Vagina (tissue), 2 donors: ENCODE measurements at places on chromosomes 13 and 19. TPM values are rescaled to one million over a fixed set of nuclear protein-coding genes. Genes with fewer than 3 reads are reported as not detected.

DNA sequence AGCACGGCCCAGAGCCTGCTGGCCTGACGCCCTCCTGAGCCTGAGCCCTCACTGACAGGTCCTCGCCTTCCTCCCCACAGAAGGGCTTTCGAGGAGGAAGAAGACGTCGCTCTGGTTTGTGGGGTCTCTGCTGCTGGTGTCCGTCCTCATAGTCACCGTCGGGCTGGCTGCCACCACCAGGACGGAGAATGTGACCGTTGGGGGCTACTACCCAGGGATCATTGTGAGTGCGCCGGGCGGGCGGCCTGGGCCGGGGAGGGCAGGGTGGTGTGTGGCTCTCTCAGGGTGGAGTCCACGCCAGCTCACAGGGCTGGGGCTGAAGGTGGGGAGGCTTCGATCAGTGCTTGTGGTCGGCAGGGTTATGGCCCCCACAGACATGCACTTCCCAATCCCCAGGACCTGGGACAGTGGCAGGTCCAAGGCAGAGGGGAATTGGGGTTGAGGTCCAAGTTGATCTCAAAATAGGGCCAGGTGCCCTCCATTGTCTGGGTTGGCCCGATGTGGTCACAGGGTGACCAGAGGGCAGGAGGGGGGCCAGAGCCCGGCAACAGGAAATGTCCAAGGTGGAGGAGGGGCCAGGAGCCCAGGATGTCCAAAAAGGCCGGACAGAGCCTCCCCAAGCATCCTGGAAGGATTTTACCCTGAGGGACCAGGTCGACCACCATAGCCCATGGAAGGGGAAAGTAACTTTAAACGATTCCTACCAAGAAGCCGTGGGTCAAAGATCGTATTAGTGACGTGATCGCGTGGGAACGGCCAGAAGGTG is 7.2 kb downstream of the TMEM255B start:
- H3K4me3 ChIP-seq = no peak overlapping the region
- DNase-seq = no peak
- H3K4me1 ChIP-seq = no peaks in the 10 kb centered on the region
- H3K27ac ChIP-seq = peak overlapping the region; percentile 35
- H3K36me3 ChIP-seq = peaks cover 7% of the 10 kb centered on the region

- no peaks in the 10 kb centered on the region for H3K27me3 ChIP-seq
- no peak overlapping the region for H3K4me3 ChIP-seq
- no peaks in the 10 kb centered on the region for H3K36me3 ChIP-seq
- DNase-seq = no peak
Measured at GRCh38 chr13:51549050-51549449, 35.2 kb upstream of the WDFY2 start.

DNA sequence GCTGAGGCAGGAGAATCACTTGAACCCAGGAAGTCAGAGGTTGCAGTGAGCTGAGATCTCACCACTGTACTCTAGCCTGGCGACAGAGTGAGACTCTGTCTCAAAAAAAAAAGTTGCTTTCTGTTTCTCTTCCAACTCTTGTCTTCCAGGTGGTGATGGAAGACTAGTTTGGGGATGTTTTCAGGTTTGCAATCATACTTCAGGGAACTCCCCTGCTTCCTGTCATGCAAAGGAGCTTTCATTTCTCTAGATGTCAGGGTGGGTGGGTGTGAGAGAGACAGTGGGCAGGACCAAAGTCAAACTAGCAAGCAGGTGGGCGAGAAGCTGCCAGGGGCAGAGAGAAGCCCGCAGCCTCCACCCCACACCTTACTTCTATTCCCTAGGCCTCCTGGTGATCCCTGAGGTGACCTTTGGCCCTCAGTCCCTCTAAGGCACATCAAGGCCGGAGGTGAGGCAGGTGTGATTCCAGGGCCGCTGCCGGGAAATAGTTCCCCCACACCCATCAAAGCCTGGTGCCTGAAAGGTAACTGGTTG is 25.7 kb downstream of the CCNE1 start:
- no peak overlapping the region for H3K27ac ChIP-seq
- H3K4me3 ChIP-seq = no peak overlapping the region
- H3K27me3 ChIP-seq = no peaks in the 10 kb centered on the region

DNA sequence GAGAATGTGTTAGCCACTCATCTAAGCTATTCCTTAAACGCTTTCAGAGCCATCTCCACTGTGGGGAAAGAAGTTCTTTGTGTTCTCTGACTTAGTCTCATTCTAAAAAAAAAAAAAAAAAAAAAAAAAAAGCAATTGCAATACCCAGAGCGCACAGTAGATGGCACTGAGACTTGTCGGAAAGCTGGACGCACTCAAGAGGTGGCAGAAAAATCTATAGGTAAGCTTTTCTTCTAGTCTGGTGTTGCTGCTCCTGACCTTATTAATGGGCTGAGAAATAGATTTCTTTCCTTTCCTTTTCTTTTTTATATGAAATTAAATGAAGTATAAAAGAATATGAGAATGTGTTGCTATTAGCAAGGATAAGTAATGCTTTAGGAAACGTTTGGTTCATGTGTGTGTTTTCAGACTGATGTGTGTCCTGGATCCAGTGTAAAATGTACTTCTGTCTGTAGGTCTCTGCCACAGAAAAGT is 4.7 kb upstream of the GJB2 start:
- H3K27me3 ChIP-seq = peaks cover 6% of the 10 kb centered on the region
- H3K4me3 ChIP-seq = no peak overlapping the region
- H3K27ac ChIP-seq = no peak overlapping the region
- H3K4me1 ChIP-seq = peaks cover 20% of the 10 kb centered on the region
- DNase-seq = no peak
- H3K36me3 ChIP-seq = no peaks in the 10 kb centered on the region

DNA sequence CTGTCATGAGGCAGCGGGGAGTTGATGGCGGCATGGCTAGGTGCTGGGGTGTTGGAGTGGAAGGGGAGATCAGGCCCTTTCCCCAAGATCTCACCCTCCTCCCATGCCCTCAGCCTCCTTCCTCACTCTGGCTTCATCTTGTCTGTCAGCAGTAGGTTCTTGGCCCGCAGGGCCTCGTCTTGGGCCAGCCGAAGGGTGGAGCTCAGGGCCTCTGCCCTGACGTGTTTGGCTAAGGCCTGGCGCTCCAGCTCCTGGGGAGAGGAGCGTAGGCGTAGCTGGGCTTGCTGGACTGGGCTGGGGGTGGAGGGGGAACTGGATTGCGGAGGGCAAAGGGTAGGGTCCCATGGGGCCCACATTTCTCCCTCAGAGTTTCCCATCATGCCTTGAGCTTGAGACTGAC is 23.2 kb downstream of the TSKS start:
- H3K4me3 ChIP-seq = no peak overlapping the region
- H3K27me3 ChIP-seq = no peaks in the 10 kb centered on the region
- H3K27ac ChIP-seq = no peak overlapping the region
- H3K4me1 ChIP-seq = no peaks in the 10 kb centered on the region

DNA sequence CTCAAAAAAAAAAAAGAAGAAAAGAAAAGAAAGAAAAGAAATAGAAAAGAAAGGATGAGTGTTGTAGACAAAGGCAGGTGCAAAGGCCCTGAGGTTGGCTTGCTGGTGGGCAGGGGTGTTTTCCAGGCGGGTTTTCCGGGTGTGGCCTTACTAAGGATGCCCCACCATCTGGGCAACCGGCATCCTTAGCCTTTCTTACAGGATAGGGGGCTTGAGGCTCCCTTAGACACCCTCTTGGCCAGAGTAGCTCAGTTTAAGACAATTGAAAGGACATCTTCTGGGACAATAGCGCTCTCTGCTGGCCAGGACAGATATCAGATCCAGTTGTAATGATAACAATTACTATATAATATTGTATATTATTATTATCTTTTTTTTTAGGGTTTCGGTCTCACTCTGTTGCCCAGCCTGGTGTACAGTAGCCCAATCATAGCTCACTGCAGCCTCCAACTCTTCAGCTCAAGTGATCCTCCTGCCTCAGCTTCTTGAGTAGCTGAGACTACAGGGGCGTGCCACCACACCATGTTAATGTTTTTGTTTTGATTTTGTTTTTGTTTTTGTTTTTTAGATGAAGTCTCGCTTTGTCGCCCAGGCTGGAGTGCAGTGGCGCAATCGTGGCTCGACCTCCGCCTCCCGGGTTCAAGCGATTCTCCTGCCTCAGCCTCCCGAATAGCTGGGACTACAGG is 1.4 kb upstream of the QTRT1 start:
- no peak for DNase-seq
- peaks cover 25% of the 10 kb centered on the region for H3K4me1 ChIP-seq
- H3K27me3 ChIP-seq = no peaks in the 10 kb centered on the region
- H3K27ac ChIP-seq = no peak overlapping the region
- no peaks in the 10 kb centered on the region for H3K36me3 ChIP-seq

- no peak overlapping the region for H3K4me3 ChIP-seq
- no peaks in the 10 kb centered on the region for H3K36me3 ChIP-seq
- no peaks in the 10 kb centered on the region for H3K27me3 ChIP-seq
- H3K27ac ChIP-seq = no peak overlapping the region
- DNase-seq = no peak
- H3K4me1 ChIP-seq = no peaks in the 10 kb centered on the region
Measured at GRCh38 chr13:54852831-54853230, 1824.2 kb downstream of the OLFM4 start.

- DNase-seq = peak; percentile 96
- no peaks in the 10 kb centered on the region for H3K27me3 ChIP-seq
- peak overlapping the region; percentile 77 for H3K27ac ChIP-seq
- no peaks in the 10 kb centered on the region for H3K36me3 ChIP-seq
Measured at GRCh38 chr13:113927661-113928581, 46.0 kb downstream of the C13orf46 start.

DNA sequence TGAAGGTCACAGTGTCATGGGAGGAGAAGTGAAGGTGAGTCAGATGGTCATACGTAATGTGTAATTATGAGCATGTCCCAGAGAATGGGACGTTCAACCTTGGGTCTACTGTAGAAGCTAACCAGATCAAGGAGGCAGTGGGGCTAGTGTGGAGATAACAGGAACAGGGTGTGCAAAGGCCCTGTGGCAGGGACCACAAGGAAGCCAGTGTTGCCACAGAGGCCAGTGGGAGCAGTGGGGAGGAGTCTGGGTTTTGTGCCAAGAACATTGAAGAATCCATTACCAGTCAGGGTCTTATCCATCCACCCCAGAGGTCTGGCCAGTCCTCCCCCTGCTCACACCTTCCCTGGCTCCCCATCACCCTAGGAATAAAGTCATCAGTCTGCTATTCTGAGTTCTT is 3.3 kb downstream of the MRPL4 start:
- no peak for DNase-seq
- H3K27ac ChIP-seq = no peak overlapping the region
- H3K36me3 ChIP-seq = no peaks in the 10 kb centered on the region
- no peak overlapping the region for H3K4me3 ChIP-seq

DNA sequence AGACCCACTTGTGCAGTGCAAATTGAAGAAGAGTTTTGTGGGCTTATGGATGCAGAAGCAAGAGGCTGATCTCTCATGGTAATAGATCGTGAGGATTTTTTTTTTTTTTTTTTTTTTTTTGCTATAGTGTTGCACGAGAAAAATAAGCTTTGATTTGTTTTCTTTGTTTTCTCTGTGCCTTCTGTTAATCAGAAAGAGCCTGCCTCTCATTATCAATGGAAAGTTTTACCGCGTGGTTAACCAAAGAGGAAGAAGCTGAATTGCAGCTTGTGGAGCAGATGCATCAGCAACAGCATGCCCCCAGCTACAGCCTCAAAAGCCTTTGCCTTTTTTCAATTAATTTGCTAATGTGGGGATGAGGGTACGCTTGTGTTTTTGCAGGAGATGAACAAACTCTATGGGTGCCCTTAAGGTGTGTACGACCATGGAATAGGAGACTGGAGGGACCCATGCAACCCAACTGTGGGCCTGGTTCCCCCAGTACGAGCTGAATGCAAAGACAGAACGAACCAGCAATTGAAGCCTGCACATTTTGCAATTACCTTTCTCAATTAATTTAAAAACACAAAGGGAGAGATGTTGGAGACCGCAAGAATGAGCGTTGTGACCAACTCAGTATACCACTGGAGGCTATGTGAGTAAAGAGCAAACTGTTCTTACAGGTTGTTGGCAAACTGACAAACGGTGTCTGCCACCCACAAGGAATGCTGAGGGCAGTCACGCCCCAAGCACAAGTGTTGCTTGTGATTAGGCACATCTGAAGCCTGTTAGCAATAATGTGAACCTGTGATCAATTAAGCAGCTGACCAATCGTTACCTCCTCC is 58.6 kb upstream of the SPRY2 start:
- no peak overlapping the region for H3K27ac ChIP-seq
- H3K36me3 ChIP-seq = no peaks in the 10 kb centered on the region

ZNF439 gene
- 5.9 TPM for total RNA-seq

PROZ gene
- total RNA-seq = not detected

SLITRK6 gene
- total RNA-seq = 0.74 TPM

KLK1 gene
- not detected for total RNA-seq

SIGLEC7 gene
- total RNA-seq = 1.5 TPM
